Activated T-helper 1 cell treated with anti-CD3 and anti-CD28 coated beads, Interleukin-2, amount 50 U/mL, for 16 hours (primary cell): ENCODE measurements at places on chromosomes 13 and 19.

DNA sequence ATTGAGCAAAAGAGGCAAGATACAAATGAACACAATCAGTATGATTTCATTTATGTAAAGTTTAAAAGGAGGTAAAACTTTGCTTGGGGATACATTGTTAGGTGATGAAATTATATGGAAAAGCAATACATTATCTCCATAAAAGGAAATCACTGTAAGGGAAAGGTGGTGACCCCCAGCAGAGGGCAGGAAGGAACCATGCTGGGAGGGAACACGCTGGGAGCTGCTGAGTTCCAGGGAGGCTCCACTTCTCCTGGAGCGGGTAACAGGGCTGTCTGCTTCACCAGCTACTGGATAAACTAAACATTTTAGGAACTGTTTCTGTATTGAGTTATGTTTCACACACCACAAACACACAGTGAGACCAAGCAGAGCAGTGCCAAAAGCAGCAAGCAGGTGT is 91.2 kb downstream of the KATNAL1 start:
- DNase-seq = no peak

- DNase-seq = no peak
Measured at GRCh38 chr13:73141292-73141771, 82.5 kb downstream of the KLF5 start.

DNA sequence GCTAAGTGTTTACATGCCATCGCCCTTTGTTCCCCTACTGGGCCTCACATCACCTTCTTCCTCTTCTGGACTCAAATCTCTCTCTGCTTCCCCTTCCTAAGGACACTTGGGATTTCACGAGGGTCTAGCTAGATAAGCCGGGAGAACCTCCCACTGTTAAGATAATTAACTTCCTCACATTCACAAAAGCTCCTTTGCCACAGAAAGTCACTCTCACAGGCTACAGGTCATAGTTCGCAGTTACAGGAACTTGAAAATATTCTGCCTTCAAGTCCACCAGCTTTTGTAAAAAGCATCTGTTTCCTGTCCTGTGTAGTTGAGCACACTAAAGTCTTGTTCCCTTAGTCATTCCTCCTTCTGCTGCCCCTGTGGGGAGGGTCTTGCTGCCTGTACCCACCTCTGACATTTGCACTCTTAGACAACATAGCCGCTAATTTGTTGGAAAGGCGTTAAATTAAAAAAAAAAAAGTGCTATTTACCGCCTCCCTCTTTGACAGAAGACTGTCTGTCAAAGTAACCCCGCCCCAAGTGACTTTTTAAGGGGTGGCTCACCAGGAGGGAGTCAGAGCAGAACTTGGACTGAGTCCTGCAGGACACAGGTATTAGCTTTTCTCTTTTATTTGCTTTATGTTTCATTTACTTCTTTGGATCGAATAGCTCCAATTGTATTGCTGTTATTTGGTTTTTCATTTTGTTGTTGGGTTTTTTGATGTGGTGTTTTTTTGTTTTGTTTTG is 26.8 kb upstream of the CEACAM21 start:
- DNase-seq = peak; percentile 58

GRCh38 chr13:113443991-113444390 is 9.3 kb downstream of the ADPRHL1 start:
- no peak for DNase-seq

- DNase-seq = no peak
Measured at GRCh38 chr13:77168237-77168636, 141.3 kb upstream of the FBXL3 start.

GRCh38 chr19:6531163-6531955 is 533 bp downstream of the TNFSF9 start:
- no peak for DNase-seq

DNA sequence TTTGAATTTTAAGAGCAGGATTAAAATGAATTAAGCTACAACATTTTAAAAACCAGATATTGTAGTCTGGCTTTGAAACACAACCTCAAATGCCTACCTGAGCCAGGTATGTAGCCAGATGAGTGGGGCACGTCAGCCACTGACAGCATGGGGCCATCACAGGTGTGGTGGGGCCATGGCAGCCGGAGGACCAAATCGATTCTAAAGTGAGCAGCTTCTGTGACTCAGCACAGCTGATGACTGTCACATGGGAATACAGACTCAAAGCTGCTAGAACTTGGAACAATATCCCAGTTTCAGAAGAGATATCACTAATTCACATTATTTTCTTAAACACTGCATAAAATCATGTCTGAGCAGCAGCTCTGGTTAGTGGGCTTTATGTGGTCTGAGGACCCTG is 52.8 kb downstream of the SERP2 start:
- no peak for DNase-seq

GRCh38 chr13:26133851-26134250 is 82.0 kb upstream of the SHISA2 start:
- DNase-seq = no peak

DNA sequence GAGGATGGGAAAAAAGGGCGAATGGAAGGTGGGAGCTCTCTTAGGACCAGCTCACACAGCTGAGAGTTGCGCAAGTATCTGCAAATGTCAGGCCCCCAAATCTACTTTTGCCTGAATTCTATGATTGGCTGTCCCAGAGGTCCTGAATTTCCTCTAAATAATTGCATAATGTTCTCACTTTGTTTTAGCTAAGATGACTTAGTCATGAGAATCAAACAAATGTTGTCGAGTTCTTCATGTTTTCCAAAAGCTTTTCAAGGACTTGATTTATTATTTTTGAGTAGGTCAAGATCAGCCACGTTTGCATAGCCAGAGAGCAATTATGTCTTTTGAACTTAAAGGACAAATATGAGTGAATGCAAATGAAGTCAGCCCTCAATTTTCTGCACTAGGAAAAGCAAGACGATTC is 246.6 kb upstream of the MAB21L1 start:
- DNase-seq = no peak

DNA sequence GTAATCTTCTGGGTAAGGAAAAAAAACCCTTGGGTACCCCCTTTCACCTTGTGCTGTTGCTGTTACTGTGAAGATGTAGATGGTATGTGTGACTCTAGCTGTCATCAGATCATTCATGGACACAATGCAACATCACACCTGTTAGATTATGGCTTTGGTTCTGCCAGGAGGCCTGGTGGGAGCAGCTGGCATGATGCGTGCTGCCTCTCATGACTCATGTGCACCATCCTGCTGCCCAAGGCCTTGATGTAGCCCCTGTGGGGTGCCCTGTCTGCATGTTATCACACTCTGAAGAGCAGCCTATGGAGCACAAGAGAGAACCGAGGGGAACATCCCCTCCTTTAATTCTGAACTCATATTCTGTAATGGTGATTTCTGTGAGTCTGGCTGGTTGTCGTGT is 57.7 kb upstream of the TEX29 start:
- no peak for DNase-seq

DNA sequence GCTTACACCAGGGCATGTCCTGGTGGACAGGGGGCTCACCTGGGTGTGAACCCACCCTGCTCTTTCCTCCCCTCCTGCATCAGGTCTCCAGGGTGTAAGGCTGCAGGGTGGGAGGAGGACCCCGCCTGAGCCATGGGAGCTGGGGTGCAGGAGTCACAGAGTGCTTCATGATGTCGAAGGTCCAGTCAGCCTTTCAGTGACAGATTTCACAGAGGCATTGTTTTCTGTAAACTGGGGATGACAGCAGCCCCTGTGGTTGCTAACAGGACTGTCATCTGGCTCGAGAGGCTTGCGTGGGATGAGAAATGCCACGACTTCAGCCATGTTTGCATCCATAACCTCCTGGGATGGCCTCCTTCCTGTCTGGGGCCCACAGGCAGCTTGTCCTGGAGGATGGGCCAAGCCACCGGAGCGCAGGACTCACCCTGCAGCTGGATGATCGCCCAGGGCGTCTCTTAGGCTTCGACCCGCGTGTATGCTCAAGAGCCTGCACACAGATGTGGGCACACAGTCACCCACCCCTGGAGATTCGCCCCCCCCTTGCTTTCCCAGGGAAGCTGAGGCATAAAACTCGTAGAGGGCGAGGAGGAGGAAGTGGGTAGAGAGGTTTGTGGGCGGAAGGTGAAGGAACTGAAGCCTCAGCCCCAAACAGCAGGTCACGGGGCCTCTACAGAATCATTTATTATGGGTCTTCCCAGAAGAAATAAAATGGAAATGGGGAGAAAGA is 4.9 kb downstream of the NANOS3 start:
- no peak for DNase-seq

DNA sequence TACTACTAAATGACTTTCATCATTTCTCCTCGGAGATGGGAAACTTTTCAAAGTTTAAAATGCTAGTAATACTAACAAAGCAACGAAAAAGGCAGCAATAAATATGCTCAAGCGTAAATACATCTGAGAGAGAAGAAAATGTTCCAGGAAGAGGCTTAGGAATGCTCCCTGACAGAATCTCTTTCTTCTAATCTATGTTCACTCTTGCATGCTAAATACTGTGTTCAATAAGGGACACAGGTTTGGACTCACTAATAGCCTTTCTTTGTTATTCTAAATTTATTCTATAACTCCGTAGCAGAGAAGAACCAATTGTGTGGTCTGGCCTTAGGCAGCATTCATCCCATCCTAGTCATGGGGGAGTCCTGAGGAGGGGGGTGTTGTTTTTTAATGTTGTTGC is 823.0 kb downstream of the PCDH9 start:
- no peak for DNase-seq

DNA sequence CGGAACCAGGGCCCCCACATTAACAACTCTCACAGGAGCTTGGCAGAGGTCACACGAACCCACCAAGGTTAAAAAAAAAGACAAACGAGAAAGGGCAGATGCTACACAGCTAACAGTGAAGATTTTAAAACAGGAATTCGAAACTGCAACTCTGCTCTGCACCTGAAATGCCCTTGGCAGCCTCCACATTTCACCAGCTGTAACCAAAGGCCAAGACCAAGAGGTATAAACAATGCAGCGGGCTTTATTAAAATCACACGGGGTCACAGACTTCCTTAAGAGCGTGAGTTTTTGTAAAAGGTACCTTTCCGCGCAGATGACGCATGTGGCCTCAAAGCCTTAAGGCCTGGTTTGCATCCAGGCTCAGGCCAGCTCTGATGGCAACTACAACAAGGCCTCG is 88.2 kb downstream of the STK24 start:
- no peak for DNase-seq

GRCh38 chr19:4909156-4909896 is at the start of gene UHRF1:
Gene UHRF1, plus strand, starts transcription at chr19:4909501. Its CDS starts 1,385 bp downstream, at chr19:4910886.
- DNase-seq = no peak

DNA sequence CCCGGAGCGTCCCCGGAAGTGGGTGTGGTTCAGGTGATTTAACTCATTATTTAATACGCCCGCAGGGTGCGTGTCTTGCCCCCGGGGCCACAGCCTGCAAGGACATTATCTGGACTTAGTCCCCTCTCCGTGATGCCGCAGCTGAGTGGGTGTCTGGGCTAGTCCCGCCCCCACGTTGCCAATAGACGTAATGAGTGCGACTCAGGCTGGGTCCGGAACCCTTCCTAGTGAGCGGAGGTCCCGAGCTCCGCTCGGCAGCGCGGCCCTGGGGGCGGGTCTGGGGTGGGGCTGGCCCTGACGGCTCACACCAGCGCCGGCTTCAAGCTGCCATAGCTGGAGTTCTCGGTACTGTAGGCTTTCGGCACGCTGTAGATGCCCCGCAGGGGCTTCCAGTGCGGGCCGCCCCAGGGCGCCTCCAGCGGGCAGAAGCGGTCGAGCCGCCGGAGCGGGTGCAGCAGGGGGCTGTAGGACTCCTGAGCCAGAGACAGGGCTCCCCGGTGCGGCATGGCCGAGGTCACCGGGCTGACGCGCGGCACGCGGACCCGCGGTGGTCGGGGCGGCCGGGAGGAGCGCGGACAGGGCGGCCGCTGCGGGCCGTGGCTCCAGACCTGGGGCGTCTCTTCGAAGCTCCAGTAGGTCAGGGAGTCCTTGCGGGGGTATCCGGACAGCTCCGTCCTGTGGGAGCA is 918 bp upstream of the LHB start:
- peak; percentile 56 for DNase-seq

DNA sequence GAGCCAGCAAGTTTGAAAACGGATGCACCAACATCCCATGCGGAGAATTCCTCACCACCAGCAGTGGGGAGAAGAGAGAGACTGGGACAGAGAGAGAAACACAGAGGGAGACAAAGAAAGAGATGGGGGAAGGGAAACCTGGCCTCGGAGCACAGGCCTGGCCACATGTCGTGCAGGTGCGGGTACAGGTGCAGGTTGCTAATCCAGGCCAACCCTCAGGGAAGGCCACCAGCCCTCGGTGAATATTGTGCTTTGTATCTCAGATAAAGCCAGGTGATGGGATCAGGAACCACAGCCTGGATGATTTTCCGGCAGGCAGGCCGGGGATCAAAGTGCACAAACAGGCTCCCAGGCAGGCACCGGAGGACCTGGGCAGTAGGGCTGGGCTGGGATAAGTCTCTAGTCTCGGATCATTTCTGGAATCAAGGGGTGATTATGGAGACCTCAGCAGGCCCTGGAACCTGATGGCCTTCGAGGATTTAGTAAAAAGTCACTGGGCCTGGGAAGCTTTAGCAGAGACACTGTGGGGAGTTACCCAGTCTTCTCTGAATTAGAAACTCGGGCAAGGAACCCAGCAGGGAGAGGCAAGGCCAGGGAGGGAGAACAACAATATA is 3.7 kb downstream of the GAS6 start:
- DNase-seq = no peak

DNA sequence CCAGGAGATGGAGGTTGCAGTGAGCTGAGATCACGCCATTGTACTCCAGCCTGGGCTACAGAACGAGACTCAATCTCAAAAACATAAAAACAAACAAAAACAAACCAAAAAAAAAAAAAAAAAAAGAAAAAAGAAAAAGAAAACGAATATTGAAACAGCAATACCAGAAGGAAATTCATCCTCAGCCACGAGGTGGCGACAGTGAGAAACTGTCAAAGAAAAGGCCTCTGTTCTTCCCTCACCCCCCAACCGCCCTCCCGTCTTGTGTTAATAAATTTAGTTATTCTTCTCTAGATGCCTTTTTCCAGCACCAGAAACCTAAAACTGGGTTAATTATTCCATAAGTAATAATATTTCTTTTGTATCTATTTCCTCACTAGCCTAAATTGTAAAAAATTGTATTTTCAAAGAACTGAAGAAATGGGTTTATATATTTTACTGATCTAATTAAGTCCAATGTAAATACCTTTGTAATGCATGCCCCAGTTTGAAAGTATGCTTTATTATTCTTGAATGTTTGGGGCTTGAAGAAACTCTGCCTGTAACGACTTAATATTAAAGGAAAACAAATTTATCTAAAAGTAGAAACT is 38.6 kb downstream of the LIG4 start:
- peak; percentile 22 for DNase-seq

GRCh38 chr13:30870049-30870884 is 35.8 kb upstream of the MEDAG start:
- no peak for DNase-seq

DNA sequence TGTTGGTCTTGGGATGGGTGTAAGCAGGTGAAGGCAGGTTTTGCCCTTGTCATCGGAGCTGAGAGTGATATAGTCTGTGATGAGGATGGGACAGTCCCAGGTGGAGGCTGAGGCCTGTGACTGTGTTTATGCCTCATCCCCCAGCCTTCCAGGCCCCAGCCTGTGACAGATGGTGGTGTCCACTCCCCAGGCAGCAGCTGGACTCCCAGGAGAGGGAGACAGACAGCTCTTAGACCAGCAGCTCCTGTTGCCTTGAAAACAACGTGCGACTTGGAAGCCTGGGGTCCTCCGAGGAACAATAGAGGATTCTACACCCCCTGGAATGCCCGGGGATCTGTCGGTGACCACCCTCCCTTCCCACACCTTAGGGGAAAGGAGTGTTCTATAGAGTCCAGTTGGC is 63.8 kb downstream of the CHST8 start:
- DNase-seq = no peak
